ENCODE measurements at places on chromosomes 2 and 18. TPM values are rescaled to one million over a fixed set of nuclear protein-coding genes. Genes with fewer than 3 reads are reported as not detected.

Gene BBS5
- total RNA-seq = 3.2 TPM

Gene CTNNA2
- not detected for total RNA-seq

Gene AQP4
- total RNA-seq = not detected

Gene REEP1
- total RNA-seq = 0.71 TPM

Gene PLB1
- 1.8 TPM for total RNA-seq
